ENCODE measurements at places on chromosomes 16 and 17.

- DNase-seq, result no peak
Observed at GRCh38 chr17:47955497-47956461, 1.9 kb downstream of the PRR15L start.

GRCh38 chr17:10013365-10014112 lies 108.5 kb upstream of the RCVRN start:
- no peak for DNase-seq

DNA sequence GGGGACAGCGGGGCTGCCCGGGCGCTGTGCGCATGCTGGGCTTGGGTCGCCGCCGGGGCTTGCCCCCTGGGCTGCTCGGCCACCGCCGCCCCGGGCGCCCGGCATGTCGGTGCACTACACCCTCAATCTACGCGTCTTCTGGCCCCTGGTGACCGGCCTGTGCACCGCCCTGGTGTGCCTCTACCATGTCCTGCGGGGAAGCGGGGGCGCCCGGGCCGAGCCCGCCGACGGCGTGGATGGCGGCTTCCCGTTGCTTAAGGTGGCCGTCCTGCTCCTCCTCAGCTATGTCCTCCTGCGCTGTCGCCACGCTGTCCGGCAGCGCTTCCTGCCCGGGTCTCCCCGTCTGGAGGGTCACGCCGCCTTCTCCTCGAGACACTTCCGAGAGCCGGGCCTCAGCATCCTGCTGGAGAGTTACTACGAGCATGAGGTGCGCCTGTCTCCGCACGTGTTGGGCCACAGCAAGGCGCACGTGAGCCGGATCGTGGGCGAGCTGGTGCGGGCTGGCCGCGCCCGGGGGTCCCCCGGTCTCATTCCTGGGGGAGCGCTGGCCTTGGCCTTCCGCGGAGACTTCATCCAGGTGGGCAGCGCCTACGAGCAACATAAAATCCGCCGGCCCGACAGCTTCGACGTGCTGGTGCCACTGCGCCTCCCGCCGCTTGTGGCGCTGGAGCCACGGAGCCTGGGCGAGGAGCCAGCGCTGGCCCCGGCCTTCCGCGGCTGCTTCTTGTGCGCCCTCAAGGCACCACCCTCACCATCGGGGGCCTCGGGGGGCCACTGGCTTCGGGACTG lies 789 bp downstream of the ITPRIPL2 start:
- peak; percentile 61 for DNase-seq

DNA sequence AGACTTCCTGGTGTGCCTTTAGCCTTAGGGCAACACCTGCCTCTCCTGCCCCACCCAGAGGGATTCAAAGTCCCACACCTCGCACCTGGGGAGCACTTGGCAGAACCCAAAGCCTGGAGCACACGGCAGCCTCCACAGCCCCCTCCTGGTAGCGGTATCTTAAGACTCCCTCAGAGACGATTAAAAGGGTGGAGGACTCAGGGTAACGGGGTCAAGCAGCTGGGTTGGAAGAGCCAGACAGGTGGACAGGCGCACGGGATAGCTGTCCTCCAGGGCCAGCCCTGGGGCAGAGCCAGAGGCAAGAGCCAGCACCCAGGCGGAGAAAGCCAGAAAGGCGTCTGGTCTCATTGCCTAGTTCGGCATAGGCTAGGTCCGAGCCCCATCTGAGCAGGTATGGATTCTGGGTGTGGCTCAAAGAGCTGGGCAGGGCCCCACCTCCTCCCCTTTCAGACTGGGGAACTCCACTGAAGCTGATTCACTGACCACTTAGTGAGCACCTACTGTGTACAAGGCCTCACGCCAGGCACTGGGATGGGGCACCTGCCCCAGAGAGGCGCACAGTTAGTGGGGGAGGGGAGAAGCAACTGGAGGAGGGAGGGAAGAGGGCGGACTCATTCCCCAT lies 55.0 kb upstream of the MEAK7 start:
- DNase-seq, result no peak

DNA sequence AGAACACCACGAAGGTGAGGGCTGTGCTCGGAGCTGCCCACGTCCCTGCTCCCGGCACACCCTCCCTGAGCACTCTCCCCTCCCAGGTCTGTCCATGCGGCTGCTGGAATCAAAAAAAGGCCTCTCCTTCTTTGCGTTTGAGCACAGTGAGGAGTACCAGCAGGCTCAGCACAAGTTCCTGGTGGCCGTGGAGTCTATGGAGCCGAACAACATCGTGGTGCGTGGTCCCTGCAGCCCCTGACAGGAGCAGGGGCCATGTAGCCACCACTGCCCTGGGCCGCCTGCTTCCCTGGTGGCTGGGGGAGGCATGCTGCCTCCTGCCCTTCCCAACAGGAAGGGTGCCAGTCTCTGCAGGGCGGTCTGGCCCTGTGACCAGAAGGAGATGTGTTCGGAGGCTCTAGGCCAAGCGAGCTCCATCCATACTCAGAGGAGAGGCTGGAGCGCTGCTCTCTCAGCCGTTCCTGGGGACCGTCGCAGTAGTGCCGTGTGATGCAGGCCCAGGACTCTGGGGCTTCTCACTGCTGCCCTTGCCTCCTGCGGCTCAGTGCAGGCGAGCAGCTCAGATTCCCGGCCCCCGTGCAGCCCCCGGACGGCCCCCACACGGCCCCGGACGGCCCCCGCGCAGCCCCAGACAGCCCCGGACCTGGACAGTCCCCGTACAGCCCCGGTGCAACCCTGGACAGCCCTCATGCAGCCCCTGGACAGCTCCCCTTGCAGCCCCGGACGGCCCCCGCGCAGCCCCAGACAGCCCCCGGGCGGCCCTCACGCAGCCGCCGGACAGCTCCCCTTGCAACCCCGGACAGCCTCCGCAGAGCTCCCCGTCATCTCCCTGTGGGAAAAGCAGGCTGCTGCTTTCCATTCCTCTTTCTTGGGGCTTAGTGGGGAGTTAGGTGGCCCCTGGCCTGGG lies 20.5 kb downstream of the TCF25 start:
- no peak for DNase-seq

DNA sequence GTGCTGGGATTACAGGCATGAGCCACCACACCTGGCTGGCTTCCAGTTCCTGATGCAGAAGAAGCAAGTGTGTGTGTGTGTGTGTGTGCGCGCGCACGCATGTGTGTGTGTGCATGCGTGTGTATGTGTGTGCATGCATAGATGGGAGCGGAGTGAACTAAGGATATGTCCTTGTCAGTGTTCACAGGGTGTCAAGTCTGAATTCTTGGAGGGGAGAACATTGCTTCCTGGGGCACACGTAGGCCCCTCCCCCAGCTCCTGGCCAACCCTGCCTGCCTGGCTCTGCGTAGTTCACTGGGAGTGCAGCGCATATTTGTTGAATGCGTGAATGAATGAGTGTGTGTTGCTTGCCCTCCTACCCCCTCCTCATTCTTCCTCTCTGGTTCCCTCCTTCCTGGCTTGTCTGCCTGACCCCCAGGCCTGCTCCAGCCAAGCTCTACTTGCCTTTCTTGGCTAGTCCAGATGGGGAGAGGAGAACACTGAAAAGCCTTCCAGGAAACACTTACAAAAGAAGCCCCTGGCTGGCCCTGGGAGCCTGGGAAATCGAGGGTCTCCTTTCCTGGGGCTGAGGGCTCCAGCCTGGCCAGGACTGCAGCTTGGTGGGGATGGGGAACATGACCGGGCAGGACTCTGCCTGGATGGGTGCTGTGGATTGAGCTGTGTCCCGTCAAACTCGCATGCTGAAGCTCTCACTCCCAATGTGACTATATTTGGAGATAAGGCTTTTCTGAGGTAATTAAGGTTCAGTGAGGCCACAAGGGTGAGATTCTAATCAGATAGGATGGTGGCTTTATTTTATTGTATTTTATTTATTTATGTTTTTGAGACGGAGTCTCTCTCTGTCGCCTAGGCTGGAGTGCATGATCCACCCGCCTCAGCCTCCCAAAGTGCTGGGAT lies 27.9 kb downstream of the IGFBP4 start:
- DNase-seq, result no peak

DNA sequence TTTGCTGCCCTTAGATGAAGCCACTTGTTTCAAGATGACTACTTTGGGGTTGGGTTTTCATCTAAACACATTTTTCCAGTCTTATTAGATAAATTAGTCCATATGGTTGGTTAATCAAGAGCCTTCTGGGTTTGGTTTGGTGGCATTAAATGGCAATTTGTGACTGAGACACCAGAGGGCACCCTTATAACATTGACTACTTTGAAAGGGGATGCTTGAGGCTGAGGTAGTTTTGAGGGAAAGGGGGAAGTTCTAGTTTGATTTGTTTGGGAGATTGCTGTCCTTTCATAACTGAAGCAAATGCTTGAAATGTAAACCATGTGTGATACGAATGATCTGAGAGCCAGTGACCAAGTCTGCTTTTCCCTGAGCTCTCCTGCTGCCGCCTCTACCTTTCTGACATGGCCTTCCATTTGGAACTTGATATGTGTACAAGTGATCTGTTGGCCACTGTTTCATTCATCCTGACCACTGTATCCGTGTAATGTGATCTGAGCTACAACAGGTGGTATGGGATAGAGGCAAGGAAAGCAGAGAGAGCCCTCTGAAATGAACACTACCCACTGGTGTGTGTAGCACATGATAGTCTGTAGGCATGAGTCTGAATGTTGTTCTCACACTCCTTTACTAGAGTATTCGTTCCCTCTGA lies 5.8 kb upstream of the RARA start:
- peak; percentile 54 for DNase-seq

GRCh38 chr16:23700509-23700908 lies 12.5 kb downstream of the ERN2 start:
- DNase-seq, result no peak

- DNase-seq, result no peak
Observed at GRCh38 chr17:30360086-30360808, 18.5 kb upstream of the CPD start.

DNA sequence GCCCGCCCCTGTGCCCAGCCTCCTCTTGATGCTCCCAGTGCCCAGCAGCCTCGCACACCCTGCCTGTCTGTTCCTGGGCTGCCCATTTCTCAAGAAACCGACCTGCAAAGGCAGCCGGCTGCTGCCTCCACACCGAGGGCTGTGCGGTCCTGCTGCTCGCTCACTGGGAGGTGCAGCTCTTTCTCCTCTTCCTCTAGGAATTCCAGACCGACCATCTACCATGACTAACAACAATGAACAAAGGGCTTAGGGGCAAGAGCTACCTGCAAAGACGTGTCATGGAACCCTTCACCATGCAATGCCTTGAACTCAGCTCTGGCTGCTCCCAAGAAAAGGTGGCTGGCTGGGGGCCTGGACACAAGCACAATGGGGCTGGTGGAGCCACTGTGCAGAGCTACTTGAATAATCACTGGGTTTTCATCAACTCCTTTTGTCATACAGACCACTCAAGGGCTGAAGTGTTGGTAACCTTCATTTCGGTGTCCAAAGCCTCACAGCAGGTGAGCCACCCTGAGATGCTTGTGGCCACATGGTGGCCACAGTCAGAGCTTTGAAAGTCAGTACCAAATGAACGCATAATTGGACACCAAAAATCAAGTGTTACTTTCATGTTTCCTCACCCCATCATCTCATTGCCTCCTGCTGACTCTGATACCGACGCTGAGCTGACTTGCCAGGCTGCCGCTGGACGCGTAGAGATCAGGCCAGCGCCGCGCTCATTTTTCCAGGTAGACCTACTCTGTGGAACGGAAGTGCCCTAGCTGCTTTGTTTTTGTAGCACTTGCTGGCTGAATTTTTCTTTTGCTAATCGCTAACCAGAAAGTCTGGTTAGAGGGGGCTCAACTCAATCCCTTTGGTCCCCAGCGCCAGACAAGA lies 19.8 kb downstream of the CYB561 start:
- DNase-seq, result no peak

DNA sequence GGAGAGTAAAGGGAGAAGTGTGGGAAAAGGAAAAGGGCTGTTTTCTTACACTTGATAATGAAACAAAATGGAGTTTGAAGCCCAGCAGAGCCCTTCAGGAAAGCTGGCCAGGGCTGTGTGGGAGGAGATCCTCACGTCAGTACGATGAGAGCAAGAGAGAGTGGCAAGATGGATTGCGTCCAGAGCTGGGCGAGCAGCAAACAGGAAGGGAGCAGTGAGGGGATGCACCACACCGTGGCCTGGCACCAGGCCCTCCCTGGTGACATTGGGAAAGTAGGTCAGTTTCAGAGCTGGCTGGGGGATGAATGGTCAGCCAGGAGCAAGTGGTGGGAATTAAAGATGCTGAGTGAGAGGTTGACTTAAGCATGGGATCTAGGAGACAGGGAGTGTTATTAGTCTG lies 273.6 kb downstream of the GRIN2A start:
- DNase-seq, result no peak

DNA sequence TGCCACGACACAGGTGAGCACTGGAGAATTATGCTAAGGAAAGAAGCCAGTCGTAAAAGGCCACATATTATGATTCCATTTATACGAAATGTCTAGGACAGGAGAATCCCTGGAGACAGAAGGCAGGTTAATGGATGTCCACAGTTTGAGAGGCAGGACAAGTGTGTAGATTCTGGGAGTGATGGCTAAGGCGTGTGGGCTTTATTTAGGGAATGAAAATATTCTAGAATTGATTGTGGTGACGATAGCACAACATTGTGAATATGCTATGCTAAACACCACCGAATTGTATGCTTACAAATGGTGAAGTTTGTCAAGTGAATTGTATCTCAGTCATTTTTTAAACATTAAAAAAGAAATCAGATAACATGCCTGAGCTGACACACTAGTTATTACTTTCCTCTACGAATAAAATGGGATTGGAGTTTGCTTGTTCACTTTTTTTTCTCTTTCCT lies 5.3 kb upstream of the TXNDC11 start:
- no peak for DNase-seq

DNA sequence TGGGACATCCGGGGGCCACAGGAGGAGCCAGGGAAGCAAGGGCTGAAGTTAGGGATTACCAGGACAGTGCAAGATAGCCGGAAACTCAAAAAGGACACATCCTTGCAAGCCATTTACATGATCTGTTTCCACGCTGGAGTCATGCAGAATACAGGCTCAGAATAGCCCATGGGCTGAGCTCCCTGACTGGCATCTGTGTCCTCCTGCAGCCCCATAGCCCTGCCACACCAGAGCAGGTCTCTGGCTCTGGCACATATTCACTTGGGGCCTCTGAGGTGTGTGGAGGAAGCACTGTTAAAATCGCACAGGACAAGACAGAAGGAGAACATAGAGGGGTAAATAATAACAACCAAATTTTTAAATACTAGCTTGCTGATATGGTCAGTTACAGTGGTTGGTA lies 65.8 kb downstream of the ELAC2 start:
- DNase-seq, result no peak

DNA sequence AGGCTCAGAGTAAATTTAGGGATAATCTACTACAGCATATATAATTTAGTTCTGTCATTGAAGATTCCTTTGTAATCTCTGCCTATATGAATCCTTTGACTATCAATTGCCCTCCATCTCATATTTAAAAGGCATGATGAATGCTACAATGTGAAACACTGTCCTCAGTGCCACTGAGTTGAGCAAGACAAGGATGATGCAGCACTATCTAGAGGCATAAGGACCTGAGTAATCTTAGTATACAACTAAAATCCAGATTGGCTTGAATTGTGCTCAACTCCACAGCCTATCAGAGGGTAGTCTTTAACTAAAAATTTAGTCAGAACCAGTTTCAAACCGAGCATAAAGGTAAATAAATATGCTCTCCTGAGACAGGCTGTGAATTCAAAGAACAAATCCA lies 11.6 kb upstream of the STRADA start:
- no peak for DNase-seq

- DNase-seq, result no peak
Observed at GRCh38 chr17:79785900-79786810, 8.2 kb downstream of the CBX2 start.

- DNase-seq, result no peak
Observed at GRCh38 chr17:12523244-12523643, 142.4 kb upstream of the MYOCD start.

GRCh38 chr17:64300699-64300965 lies 37.6 kb upstream of the TEX2 start:
- DNase-seq, result no peak
